ENCODE measurements at places on chromosomes 7 and 10.
A peak's percentile ranks its signal among the peaks of the same experiment; 100 is the strongest.

DNA sequence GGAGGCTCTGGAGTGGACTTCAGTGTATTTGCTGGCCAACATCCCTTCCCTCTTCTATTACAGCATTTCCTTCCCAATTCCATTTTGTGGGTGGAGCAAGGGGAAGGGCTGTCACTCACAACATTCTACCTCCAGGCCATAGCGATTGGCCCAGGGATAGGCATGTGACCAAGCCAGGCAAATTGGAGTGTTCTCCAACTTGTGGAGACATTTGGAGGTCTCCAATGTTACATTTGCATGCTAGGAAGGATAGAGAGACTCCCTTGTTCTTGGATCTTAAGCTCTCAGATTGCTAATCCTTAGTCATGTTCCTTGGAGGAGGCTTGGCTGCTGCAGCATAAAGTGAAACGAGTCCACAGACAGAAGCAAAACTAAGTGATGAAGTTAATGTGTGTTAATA, 95.6 kb upstream of the KIF5B start:
- DNase-seq: no peak

DNA sequence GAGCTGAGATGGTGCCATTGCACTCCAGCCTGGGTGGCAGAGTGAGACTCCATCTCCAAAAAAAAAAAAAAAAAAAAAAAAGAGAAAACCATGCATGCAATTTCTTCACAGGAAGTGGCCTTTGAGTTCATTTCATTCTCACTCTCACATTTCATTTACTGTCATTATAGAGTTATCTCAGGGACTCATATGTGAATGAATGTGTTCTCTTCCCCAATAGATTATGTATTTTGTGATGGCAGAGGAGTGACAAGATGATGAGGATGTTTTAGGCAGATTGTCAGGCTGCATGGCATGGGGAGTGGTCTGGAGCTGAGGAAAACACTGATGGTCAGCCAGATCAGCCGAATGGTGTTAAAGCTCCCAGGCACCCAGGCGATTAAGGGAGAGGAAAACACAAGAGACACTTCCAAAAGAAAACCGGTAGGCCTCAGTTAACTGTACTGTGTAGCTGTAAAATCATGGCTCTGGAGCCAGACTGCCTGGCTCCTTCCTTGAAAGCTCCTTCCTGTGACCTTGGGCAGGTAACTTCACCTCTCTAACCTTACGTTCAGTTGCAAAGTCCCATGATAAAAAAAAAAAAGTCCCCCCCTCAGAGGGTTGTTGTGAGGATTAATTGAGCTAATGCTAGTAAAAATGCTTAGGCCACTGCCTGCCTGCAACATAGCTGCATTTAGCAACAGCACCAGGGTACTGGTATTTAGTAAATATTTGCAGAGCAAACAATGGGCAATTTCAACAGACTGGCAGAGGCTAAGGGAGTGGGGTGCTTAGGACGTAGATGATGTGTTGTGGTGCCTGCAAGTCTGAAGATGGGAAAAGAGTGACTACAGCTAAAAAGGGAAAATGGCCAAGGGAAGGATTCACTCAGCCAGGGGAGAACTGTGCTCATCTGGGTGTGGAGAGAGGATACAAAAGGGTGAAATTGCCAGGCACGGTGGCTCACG, 6.9 kb downstream of the FRAT2 start:
- no peak for DNase-seq

GRCh38 chr7:15554744-15555143, 7.1 kb downstream of the AGMO start:
- DNase-seq: no peak

- no peak for DNase-seq
These were observed 63.6 kb downstream of the MACC1 start for GRCh38 chr7:20153567-20153966.

GRCh38 chr10:132336919-132337407, 5.0 kb downstream of the LRRC27 start:
- no peak for DNase-seq

DNA sequence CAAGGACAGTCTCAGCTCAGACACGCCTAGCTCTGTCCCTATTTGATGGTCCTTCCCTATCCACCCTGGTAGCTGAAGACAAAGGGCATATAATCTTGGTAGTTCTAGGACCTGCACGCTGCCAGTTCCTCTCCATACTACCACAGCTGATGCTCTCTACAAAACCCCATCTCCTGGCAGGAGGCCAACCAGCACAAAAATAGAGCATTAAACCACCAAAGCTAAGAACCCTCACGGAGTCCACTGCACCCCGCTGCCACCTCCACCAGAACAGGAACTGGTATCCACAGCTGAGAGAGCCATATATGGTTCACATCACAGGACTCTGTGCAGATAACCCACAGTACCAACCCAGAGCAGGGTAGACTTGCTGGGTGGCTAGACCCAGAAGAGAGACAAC, 299.4 kb downstream of the LRRTM3 start:
- peak; percentile 66 for DNase-seq
